Stomach (tissue), 19 donors: ENCODE measurements at places on chromosomes 16 and 17. TPM values are rescaled to one million over a fixed set of nuclear protein-coding genes. Genes with fewer than 3 reads are reported as not detected.

CCL22 gene
- not detected for total RNA-seq

SLC5A2 gene
- total RNA-seq, result not detected

GRCh38 chr16:54280751-54281150, 5.8 kb downstream of the IRX3 start:
- peaks cover 57% of the 10 kb centered on the region for H3K27me3 ChIP-seq
- peak overlapping the region; percentile 2 for H3K27ac ChIP-seq
- peaks cover 31% of the 10 kb centered on the region for H3K4me1 ChIP-seq
- H3K36me3 ChIP-seq, result no peaks in the 10 kb centered on the region
- DNase-seq, result no peak
- H3K4me3 ChIP-seq, result no peak overlapping the region

- H3K27me3 ChIP-seq, result peaks cover 48% of the 10 kb centered on the region
- no peak for DNase-seq
- H3K36me3 ChIP-seq, result no peaks in the 10 kb centered on the region
- H3K4me3 ChIP-seq, result no peak overlapping the region
Measured at GRCh38 chr16:1034230-1035065, 38.1 kb upstream of the SSTR5 start.

DNA sequence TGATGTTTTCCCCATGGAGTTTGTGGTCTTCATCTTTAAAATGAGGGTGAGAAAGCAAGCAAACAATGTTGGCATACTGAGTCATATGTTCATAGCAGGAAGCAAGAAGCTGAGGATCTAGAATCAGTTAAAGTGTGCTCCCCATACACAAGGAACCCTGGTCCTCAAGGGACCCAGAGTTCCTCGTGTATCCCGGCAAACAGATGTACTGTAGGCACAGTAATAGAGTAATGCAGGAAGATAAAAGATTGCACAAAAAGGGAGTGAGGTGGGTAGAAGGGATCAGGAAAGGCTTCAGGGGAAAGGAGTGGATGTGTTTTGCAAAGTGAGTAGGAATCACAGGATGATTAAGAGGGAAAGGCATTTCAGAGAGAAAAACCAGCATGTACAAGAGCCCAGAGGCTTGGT, 412.3 kb upstream of the CDH11 start:
- no peaks in the 10 kb centered on the region for H3K36me3 ChIP-seq
- no peak overlapping the region for H3K27ac ChIP-seq
- no peaks in the 10 kb centered on the region for H3K4me1 ChIP-seq
- DNase-seq, result no peak
